ENCODE measurements at places on chromosomes 2 and 18.

DNA sequence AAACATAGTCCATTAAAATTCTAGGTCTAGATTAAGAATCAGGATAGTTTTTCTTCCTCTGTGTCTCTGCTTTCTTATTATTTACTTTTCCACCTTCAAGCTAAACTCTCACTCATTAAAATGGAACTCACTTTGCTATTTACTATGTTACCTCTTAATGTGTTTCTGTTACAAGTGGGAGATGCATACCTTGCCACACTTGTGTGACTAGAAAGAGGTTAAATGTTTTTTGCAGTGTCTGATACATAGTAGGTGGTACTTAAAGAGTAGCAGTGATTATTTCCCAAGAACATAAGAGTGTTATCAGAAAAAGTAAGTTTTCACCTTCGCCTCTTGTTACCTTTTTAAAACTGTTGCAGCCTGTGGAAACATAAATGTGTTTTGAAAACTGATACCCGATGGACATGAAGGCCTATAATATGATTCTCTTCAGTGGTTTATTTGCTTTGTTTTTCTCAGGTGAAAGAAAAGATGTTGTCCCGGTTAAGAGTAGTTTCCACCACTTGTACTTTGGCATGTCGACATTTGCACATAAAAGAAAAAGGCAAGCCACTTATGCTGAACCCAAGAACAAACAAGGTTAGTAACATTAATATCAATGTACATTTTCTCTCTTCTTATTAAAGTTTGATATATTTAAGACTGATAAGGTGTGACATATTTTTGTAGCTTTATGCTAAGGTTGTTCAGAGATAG, 16.6 kb downstream of the ME2 start:
- DNase-seq: no peak

- no peak for DNase-seq
Measured at GRCh38 chr2:41234093-41234492, 782.2 kb upstream of the SLC8A1 start.

DNA sequence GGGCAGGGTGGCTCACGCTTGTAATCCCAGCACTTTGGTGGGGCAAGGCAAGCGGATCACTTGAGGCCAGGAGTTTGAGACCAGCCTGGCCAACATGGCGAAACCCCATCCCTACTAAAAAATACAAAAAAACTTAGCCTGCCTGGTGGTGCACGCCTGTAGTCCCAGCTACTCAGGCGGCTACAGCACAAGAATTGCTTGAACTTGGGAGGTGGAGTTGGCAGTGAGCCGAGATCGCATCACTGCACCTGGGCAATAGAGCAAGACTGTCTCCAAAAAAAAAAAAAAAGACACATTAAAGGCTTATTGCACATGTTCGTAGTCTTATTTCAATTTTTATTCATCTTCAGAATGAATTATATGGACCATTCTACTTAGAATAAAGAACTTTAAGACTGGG, 110.2 kb downstream of the BMPR2 start:
- no peak for DNase-seq

DNA sequence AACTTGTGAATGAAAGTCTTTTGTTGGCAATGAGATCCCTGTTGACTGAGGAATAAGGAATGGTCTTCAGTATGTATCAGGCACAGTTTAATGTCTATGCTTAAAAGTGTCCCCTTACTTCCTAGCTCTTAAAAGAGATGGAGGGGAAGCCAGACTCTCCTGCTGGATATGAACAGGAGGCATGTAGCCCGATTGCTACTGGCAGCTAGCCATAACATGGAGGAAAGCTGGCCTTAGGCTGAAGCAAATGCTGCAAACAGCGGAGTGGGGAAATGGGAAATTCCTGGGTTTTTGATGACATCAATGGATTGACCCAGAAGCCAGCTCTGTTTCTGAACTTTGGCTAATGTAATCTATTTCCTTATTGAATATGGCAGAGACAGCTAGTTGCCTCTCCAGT, 266.1 kb downstream of the SLC4A3 start:
- DNase-seq: no peak

DNA sequence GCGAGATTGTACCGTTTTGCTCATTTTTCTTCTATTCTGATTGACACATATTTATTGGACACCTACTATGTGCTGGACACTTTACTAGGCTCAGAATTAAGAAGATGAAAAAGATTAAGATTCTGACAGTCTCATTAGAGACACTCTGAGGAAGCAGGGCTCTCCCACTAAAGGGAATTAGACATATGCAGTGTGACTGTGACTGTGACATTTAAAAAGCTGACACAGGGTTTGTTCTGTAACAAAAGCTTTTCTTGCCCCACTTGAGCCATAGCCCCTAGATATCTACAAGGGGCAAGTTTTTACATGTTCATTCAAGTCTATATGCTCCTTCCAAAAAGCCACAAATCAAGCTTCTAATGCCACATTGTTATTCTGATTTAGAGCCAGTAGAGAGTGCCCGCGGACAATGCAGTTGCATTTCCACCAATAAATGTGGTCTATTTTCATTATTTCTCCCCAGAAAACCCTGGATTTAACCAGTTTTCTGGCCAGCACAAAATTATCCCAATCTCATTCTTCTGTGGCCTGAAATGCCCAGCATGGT, 9.8 kb downstream of the ARHGAP25 start:
- DNase-seq: no peak

- DNase-seq: no peak
Measured at GRCh38 chr2:136932700-136933099, 167.4 kb downstream of the THSD7B start.

GRCh38 chr2:48009256-48009655, 103.0 kb upstream of the FBXO11 start:
- DNase-seq: no peak

DNA sequence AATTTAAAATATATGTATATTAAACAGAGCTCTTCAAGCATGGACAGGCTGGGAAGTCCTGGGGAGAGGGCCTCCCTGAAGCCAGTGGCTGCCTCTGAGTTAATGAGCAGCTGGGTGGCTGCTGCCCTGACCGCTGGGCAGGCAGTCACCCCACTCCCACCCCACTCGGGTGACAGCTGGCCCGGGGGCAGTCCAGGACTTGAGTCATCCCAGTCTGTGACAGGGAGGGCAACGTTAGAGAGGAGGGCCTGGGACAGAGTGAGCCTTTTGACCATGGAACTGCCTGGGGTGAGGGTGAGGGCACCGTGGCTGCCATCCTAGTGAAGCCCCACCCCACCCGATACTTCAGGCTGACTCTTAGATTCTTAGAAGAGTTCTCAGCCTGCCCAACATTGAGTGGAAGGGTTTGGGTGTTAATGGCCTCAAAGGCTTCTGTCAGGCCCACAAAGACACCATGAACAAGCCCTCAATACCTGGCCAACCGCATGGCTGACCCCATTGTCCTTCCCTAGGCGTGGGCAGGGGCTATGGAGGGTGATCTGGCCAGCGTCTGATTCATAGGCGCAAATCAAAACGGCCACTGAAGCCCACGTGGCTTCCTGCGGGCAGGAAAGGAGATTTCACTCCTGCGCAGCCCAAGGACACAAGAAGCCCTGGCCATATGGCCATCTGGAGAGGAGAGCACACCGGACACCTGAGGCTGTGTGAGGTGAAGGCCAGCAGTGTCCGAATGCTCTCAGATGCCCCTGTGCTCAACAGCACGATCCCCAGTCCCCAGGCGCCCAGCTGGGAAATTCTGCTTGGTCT, 47.5 kb downstream of the MRPS5 start:
- no peak for DNase-seq

DNA sequence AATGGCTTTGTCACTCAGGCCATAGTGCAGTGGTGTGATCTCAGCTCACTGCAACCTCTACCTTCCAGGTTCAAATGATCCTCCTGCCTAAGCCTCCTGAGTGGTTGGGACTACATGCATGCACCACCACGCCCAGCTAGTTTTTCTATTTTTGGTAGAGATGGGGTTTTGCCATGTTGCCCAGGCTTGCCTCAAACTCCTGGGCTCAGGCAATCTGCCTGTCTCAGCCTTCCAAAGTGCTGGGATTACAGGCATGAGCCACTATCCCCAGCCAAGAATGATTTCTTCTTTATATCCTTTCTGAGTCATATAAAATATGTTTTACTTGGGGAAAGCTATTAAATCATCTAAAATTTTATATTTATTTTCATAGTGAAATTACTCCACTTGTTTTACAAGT, 61.3 kb downstream of the CYBRD1 start:
- DNase-seq: no peak

DNA sequence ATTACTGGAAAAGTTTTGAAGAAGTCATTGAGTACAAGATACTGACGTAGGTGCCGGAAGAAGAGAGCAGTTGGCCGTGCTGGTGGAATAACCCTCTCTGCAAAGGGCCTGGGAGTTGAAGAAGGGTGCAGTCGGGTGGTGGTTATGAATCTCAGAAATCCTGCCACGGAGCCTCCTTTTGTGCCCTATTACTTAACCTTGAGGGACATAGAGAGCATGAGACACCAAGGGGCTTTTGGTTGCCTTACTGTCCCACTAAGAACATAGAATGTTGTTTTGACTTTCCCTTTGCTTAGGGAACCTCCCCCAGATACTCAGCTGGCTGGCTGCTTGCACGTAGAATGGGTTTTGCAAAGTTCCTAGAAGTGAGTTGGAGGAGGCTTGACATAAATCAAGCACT, 1.3 kb upstream of the CD28 start:
- no peak for DNase-seq

- no peak for DNase-seq
Measured at GRCh38 chr18:59874166-59874565, 25.6 kb upstream of the PMAIP1 start.

DNA sequence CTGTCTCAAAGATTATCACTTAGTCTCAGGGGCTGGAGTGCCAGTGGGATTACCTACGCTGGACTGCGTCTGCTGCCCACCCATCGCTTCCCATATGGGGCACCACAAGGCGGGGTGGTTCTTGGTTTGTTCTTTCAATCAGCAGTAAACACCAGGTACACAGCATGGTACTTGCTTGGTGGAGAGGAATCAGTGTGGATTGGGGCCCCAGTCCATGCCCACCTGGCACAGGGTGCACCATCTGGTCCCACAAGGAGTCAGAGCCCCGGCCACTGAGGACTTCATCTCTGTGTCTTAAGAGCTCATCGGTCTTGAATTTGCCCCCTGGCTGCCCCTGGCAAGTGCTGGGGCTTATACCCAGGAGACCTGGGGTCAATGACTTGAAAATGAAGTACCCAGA, 96.2 kb downstream of the GLI2 start:
- DNase-seq: no peak

- no peak for DNase-seq
Measured at GRCh38 chr18:53305461-53305860, 919.0 kb downstream of the MBD2 start.

- no peak for DNase-seq
Measured at GRCh38 chr2:3557639-3558204, 411 bp downstream of the RNASEH1 start.

DNA sequence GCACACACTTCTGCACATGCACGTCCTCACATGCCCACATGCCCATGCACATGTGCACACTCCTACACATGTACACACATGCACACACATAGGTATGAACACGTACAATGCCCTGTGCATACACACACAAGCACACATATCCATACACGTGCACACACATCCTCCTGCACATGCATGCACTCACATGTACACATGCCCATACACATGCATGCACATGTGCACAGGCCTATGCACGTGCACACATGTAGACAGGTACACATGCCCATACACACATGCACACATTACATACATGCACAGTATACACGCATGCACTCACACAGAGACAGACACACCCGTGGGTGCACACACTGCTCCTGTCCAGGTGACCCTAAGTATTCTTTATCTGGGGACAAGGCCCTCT, 34.3 kb downstream of the GPC1 start:
- DNase-seq: no peak

GRCh38 chr2:204114295-204115136, 178.0 kb downstream of the ICOS start:
- no peak for DNase-seq

DNA sequence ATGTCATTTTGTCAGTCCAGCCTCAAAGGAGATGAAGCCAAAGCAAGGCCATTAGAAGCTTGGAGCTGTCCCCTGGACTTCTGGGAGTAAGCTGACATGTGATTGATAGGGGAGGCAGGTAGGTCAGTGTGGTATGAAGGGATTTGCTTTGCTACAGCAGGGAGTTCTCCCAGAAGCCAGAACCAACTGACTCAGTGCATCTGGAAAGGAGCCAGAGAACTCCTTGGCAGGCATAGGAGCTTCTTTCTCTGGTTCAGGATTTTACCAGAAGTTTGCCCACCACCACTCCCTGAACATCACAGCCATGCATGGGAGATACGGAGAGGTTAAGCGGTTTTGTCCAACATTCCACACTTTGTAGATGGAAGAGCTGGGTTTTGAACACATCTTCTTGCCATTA, 24.5 kb upstream of the KCNE4 start:
- DNase-seq: no peak

- no peak for DNase-seq
Measured at GRCh38 chr2:17327649-17328048, 190.6 kb downstream of the RAD51AP2 start.

DNA sequence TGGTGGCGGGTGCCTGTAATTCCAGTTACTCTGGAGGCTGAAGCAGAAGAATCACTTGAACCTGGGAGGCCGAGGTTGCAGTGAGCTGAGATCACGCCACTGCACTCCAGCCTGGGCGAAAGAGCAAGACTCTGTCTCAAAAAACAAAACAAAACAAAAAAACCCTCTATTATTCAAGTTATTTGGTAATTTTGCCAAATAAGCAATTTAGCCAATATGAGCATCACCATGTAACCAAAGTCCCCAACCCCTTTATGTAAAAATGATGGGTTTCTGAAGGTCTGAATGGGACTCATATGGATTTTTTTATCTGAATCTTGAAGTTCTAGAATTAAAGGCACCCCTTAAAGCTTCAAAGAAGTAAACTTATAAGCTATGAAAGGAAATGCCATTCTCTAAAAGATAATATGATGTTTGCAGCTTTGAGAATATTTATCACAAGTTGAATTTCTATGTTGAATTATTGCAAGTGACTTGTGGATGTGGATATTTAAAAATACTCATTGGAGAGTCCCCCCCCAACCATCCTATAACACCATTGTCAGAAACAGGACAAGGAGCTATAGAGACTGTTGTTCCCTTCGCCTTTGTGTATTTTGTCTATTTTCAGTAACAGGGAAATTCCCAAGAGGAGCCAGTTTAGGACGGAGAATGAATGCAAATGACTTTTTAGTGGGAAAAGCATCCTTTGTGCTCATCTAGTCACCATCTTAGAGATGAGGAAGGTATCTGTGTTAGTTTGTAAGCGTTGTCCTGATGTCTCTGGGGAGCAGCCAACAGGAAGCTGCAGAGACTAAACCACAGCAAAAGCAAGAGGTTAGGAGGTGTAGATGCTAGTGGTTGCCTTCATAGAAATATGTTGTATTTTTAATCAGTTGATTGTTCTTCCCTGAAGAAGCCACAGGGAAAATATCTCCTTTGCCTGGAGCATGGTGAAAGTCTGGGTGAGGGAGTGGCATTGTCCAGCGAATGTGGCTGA, 68.3 kb downstream of the TET3 start:
- no peak for DNase-seq

DNA sequence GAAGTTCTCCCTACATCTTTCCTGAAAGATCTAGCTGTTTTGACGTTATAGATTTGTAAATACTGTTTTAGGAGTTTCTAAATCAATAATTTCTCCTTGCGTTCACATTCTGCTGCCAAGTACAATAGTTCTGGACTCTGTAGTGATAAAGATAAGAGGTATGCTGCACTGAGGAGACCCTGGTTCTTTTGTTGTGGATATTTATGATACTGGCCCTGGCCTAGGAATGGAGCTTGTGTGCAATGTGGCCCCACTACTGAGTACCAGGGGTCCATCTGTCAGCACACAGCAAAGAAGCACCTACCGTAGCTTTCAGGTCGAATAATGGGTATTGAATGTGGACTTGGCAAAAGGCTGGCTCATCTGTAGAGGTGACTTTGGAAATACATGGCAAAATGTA, 85.0 kb downstream of the MAP3K20 start:
- no peak for DNase-seq

GRCh38 chr2:46471-47345, at the start of gene FAM110C:
Gene FAM110C, minus strand, starts transcription at chr2:46505. Its CDS starts 120 bp downstream, at chr2:46385.
- DNase-seq: no peak

All from cortex of kidney (tissue), 1 donor.